Activated T-cell treated with anti-CD3 and anti-CD28 coated beads, Interleukin-2, amount 50 U/mL, for 4 hours (primary cell): ENCODE measurements at places on chromosomes 12 and 14.
A peak's percentile ranks its signal among the peaks of the same experiment; 100 is the strongest.

- no peak for DNase-seq
Measured at GRCh38 chr14:62234849-62235248, 472.6 kb downstream of the SNAPC1 start.

DNA sequence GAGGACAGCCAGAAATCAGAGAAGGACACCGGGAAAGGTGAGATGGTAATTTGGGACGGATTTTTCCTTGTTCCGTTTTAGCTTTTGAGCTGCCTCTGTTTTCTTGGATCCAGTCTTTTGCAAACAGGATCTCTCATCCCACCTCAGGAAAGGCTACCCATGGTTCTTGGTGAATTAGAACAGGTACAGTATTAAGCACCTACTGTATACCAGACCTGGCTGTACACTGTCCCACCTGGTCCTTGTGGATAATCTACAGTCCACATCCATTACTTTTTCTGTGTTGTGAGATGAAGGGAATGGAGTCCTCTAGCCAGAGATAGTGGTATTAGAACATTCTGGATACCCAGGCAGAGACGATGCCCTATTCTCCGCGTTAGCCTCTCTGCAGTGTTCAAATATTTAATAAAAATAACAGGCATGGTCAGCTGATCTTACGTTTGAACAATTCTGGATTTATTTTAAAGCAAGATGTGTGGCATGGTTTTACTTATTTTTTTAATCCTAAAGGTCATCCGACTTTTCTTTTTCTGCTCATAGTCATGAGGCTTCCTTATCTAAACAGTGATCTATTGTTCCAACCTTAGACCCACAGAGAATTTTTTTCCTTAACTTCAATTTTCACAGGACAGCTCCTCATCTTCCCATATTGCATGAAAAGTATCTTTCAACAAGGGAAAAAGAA is 18.8 kb downstream of the PLXNC1 start:
- DNase-seq, result no peak

DNA sequence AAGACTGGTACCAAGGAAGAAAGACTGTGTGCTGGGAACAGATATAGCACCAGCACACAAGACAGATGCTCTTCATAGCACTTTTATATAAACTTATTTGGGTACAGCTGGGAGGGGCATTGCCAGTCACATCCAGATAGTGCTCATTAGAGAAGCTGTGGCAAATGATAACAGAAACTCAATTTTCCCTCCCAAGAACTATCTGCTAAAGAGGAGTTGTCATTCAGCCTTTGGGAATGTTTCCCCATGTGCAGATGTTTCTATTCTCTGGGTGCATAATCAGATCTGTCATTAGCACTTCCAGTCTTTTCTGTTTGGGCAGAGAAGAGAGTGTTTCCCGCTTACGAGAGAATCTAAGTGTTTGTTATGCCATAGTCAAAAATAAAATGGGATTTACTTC is 714.9 kb upstream of the MDGA2 start:
- DNase-seq, result no peak

GRCh38 chr12:58342736-58343135 is 401.4 kb downstream of the ATP23 start:
- no peak for DNase-seq

- no peak for DNase-seq
Measured at GRCh38 chr12:26528943-26529342, 304.1 kb downstream of the ITPR2 start.

GRCh38 chr14:29925736-29926135 is 1.9 kb downstream of the PRKD1 start:
- no peak for DNase-seq

DNA sequence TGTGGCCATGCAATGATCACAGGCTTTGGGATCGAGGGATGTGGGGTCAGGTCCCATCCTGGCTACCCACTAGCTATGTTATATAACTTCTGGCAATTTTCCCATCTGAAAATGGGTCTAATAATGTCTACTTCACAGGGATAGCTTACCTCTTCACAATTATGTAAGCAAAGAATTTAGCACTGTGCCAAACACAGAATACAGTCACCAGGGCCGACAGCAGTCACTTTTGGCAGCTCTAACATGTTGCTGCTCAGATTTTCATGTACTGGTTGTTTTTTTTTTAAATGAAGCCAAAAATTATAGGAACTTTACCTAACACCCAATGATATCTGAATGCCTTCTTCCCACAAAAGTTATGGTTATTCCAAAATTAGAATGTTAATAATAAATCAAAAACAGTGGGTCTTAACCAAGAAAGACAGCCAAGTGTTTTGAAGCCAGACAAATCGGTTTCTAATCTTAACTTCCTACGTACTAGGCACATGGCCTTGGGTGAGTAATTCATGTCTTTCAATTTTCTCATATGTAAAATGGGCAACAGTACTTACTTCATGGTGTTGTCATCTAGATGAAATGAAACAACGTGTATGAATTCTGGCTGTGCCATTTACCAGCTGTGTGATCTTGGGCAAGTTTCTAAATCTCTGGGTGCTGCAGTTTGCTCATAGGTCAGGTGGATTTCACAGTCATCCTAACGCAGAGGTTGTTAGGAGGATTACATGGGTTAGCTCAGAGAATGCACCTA is 13.0 kb upstream of the PCED1B start:
- no peak for DNase-seq

GRCh38 chr14:90454041-90455000 is 57.5 kb downstream of the CALM1 start:
- DNase-seq, result no peak

- DNase-seq, result no peak
Measured at GRCh38 chr12:92478692-92479091, 224.1 kb upstream of the PLEKHG7 start.

DNA sequence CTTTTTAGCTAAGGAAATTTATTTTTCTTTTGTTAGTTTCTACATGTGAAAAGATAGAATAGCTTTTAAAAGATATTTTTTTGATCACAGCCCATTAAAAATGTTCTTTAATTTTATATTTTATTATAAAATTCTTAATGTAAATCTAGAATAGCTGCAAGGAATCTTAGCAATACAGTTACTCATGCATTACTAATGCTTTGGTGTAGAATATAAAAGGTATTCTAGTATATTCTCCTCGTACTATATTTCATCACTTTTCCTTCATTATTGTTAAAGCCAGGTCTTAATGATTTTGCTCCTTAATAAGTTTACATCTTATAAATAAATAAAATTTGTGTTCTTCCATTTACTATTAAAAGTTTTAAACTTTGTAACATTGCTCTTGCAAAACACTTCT is 82.6 kb downstream of the MNAT1 start:
- DNase-seq, result no peak

DNA sequence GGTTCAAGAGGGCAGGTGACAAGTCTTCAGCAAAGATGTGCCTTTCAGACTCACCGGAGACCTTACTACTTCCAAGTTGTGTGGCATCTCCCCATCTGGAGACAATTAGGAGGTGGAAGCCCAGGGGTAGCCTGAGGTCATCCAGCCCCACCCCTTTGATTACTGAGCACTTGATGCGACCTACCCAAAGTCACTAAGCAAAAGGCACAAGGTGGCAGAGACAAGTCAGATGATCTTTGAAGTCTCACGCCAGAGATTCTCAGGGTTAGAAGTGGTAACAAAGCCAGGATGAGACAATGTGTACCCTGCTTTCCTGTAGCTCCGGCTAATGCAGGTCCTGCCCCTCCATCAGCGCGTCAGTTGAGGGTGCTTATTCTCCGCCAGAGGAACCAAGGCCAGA is 1.4 kb upstream of the FOXN3 start:
- DNase-seq, result no peak

DNA sequence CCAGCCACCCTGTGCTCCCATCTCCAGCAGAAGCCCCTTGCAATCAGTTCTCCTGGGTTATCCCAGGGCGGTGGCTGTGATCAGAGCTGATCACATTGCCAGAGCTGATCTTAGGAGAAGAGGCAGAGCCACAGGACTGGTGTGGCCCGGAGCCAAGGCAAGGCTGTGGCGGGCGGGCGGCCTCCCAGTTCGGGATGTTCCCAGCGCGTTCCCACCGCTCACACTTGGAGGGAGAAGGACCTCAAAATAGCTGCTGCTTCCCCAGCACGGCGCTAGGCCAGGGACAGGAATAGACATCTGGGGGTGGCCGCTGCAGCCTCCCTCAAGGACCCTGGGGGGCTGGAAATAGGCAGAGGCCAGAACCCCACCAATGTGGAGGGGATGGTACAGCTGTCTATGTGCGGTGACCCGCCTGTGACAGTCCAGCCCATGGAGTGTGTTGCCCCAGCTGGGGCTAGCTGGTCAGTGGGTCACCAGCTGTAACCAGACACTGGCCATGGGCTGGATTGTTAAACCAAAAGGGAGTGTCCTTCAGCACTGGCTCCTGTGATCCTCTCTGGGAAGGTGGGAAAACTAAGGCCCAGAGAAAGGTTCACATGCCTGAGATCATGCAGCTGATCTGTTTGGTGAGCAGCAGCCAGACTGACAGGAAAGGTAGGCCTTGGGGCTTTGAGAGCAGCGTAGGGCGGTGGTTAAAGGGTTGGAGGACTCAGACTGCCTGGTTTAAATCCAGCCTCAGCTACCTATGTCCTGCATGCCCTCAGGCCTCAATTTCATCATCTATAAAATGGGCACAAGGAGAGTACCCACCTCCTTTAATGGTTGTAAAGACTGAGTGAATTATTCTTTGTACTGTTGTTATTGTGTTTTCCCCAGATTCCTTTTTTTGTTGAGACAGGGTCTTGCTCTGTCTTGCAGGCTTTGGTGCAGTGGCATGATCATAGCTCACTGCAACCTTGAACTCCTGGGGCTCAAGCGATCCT is 8.0 kb upstream of the POP5 start:
- no peak for DNase-seq

DNA sequence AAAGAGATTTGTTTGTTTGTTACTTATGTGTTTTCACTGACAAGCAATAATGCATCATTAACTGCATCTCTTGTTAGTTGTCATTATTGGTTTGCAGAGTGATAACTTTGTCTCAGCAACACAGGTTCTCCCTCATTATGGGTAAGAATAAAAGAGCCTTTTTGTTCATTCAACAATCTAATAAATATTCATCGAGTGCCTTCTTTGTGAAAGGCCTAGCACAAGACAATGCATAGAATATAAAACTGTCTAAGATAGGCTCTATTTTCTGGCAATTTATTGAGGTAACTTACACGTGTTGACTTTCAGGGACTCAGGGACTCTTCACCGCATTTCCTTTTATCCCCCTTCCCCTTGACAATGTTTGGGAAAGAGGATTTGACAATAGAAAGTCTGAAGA is 95.5 kb upstream of the KRR1 start:
- DNase-seq, result no peak

GRCh38 chr14:93019367-93019843 is 96.3 kb downstream of the ITPK1 start:
- no peak for DNase-seq

DNA sequence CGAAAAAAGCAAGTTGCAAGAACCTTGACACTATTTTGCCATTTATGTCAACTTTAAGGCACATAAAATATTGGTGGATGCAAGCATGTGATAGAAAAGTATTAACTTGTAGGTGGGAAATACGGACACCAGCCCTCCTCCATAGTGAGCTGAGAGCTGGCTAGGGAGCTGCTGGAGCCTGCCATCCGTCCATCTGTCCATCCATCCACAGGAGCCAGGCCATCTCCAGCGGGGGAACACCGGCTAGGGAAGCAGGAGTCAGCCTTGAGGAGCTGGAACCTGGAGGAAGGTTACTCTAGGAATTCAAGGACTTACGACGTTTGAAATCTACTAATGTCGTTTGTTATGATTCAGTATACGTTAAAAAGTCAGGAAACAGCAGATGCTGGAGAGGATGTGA is 120.7 kb upstream of the C14orf180 start:
- DNase-seq, result no peak

- no peak for DNase-seq
Measured at GRCh38 chr12:958588-959123, 9.2 kb upstream of the RAD52 start.

DNA sequence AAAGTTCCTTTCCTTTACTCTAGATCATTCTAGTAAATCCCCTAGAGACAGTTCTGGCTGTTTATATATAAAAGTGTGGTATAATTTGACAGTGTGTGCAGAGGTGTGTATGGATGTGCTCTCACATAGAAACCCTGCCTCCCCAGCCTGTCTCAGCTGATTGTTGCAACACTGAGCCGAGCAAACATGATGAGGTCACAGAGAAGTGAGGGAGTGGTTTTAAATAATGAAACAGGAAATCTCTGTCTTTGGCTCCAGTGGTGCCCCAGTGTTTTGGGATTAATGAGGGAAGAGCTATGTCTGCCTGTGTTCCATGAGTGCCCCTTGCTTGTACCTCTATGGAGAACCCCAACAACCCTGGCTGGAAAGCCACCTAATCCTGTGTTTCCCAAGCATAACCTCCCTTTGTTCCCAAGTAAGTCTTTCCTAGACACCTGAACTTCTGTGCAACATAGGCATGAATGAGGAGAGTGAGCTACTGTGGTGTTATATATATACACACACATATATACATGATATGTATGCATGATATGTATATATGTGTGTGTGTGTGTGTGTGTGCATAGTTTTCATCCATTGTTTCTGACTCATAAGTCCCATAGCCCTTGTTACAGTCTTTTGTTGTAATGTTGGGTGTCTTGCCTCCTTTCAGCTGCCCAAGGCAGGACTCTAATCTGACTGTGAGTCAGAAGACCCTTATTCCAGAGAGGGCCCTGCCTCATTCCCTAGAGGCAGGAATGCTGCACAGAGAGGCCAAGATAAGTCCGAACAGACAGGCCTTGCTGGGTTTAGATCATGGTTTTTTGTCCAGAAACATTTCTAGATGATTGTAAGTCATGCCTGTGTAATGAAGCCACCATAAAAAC is 18.0 kb downstream of the TRAF3 start:
- peak; percentile 19 for DNase-seq

DNA sequence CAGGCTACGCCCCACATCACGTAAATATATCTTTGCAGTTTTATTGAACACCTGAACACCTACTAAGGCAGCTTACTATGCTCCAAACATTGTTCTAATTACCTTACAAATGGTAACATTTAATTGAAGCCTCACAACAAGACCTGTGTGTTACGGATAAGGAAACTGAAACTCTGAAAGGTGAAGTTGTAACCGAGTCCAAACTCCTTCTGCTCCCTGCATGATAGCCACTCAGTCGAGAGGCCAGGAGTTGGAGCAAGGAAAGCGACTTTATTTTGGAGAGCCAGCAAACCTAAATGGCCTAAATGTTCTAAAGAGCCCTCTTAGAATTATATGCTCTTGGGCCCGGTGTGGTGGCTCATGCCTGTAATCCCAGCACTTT is 12.6 kb upstream of the TRPV4 start:
- no peak for DNase-seq

GRCh38 chr12:6567112-6567670 is 900 bp downstream of the NOP2 start:
- no peak for DNase-seq

- no peak for DNase-seq
Measured at GRCh38 chr14:70144046-70144445, 44.7 kb downstream of the SLC8A3 start.

GRCh38 chr14:73729556-73730265 is 15.5 kb upstream of the PNMA1 start:
- no peak for DNase-seq

- no peak for DNase-seq
Measured at GRCh38 chr14:49297102-49297501, 289.1 kb downstream of the RPS29 start.

- DNase-seq, result no peak
Measured at GRCh38 chr12:43737646-43738045, 20.9 kb downstream of the PUS7L start.
